NCI-H69 (cell line): ENCODE measurements at places on chromosomes 11 and 22.

DNA sequence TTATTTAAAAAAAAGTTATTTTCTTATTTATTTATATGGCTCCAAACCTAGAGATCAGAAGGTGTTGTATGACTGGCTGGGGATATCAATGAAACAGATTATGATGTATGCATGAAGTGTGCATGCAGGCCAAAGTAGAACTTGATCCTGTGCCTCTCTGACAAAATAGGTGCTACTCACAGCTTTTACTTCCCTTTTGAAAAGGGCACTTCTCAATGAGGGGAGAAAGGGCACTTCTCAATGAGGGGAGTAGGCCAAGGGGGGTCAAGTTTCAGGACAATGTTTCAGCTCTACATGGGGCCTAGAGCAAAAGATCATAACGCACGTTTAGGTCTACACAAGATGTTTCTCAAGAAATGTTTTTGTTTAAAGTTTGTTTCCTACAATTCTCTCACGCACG is 397.5 kb downstream of the ETS1 start:
- DNase-seq: no peak

DNA sequence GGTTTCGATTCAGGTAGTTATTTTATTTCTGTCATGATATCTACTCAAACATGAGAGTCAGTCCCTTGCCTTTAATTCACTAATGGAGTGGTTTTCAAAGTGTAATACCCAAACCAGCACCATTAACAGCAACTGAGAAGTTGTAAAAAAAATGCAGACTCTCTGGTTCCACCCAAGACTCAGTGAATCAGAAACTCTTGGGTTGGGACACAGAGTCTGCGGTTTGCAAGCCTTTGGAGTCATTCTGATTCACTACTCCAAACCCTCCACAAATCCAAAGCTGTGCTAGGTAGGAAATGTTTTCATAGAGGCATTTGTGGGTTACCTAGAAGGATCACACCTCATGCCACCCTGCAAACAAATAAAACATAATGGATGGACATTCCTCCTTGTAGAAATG is 340.1 kb downstream of the NTM start:
- no peak for DNase-seq

DNA sequence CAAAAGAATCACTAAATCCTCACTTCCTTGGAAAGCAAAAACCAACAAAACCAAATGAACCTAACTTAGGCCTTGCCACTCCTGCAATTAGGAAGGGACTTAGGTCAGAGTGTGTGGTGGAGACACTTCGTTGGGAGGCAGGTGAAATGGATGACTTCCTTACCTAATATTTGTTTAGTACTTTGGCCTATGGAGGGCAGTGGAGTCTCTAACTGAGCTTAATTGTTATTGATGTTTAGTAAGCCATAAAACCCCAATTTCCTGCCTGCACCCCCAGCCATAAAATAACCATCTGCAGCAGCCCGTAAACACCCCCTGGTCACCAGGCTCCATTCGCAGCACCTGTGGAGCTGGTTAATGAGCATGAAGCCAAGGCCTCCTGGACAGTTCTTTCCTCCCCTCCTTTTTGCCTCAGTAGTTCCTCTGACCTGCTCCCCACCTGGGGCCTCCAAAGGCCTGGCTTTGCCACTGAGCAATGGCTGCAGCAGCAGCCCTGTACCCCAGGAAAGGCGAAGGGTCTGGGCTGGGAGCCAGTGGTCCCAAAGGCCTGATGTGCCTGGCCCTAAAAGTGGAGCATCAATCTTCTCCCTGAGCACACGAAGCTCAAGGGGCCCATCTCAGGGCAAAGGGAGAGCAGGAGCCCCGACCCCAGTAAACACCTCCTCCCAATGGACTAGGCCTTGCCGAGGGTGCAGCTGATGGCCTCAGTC is 15.6 kb upstream of the SYT13 start:
- peak; percentile 88 for DNase-seq

GRCh38 chr22:22343581-22344296 is 99.2 kb downstream of the VPREB1 start:
- no peak for DNase-seq

DNA sequence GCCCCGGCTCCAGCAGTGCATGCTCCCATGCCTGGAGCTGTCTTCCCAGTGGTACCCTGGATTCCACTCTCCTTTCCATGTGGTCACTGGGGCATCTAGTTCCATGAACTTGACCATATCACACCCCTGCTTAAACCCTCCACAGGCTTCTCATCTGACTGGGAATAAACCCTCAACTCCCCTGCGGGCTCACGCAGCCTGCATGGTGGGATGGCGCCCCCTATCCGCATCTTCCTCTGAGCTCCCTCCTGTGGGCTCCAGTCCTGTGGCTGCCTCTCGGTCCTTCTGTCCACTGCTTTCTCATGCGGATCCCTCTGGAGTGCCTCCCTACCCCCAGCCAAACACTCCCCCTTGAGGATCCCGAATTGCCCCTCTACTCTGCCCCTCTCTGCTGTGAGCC is 41.4 kb upstream of the TTLL12 start:
- DNase-seq: peak; percentile 71

- DNase-seq: no peak
Observed at GRCh38 chr22:47107431-47107830, 345.0 kb downstream of the TBC1D22A start.

GRCh38 chr11:38553148-38553547 is 1955.1 kb upstream of the RAG2 start:
- peak; percentile 87 for DNase-seq

DNA sequence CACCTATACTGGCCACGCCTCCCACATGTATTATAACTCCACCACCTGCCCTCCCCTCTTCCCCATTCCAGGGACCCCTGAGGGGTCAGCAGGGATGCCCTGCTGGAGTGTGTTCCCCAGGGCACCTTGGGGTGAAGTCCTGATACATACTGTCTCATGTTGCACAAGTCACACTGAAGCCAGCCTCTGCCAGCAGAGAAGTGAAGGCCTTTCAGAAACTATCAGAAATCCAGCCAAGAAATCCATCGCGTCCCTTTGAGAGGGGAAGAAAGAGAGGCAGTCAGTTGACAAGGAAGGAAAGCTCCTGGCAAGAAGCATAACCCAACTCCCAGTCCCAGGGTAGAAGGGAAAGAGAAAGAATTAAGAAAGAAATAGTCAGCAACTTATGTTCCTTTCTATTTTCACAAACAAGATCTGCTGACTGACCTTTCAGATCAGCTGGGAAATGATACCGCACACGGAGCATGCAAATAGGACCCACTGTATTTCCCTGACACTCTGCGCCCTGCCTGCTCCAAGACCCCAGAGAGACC is 45.2 kb downstream of the SC5D start:
- DNase-seq: no peak

DNA sequence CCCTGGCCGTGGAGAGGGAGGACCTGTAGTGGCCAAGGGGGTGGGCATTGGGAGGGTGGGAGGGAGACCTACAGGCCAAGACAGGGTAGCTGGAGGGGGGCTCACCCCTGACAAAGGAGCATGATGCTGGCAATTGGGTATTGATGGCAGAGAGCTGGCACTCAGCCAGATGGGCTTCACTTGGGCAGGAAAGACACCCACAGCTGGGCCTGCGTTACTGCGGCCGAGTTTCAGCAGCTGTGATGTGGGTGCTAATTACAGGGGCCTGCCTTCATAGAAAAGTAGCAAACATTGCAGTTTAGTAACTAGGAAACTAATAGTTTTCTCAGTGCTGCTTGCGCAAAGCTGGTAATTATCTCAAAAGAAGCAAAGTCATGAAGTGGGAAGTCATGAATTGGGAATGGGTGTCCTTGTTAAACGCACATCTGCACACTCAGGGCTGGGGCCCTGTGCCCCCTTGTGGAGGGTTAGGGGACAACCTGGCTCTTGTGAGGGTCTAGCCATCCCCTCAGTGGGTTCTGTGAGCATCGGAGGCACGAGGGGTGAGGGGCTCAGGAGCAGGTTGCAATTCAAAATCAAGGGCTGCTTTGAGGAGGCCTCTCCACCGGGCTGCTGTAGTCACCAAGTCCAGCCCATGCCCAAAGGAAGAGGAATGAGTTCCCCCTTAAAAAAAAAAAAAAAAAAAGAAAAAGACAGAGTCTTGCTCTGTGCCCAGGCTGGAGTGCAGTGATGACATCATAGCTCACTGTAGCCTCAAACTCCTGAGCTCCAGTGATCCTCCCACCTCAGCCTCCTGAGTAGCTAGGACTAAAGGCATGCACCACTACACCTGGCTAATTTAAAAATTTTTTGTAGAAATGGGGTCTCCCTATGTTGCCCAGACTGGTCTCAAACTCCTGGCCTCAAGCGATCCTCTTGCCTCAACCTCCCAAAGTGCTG is 24.4 kb upstream of the TXNRD2 start:
- peak; percentile 95 for DNase-seq

DNA sequence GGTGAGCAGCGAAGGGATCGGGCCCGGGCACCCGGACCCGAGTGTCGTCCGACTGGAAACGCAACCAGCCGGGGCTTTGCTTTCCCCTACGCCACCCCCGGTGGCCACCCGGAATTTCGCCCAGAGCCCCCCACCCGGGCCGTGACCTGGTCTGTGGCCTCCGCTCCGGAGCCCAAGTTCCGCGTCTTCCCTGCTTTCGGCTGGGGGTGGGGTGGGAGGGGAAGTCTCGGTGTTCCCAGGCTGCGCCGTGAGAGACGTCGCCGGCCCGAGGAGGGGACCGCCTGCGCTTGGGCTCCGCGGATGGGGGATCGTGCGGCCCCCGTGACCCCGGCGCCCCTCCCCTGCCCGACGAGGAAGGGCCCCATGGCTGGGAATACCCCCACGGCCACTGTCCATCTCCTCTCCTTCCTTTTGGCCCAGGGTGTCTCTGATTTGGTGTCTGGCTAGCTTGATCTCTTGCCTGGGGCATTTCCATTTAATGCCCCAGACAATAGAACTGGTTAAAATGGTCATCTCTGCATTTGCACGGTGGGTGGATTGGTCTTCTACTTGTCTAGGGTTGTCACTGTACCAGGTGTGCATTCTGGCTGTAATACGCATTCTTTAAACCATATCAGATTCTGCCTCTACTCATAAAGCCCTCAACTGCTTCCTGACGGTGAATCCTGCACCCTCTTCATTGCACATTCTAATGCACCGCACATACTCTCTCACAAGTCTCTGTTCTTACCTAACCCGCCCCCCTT is 789 bp downstream of the SIK2 start:
- DNase-seq: peak; percentile 74

- peak; percentile 99 for DNase-seq
Observed at GRCh38 chr11:35787013-35787504, 124.5 kb downstream of the TRIM44 start.

DNA sequence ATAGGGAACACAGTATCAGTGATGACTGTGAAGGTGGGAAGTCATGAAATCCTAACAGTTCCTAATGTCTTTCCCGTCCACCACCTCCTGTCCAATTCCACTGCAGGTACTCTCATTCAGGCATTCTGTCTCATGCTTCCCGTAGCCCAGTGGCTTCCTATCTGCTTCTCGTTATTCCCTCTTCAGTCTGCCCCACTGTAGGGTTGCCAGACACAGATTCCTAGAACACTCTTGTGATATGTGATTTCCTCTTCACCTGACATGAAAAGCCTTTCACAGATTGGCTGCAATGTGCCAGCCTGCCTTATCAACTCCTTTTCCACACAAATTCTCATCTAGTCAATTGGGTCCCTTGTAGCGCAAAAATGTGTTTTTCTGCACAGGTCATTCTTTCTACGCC is 49.0 kb downstream of the C2CD3 start:
- no peak for DNase-seq

GRCh38 chr11:112150517-112150916 is 13.4 kb downstream of the IL18 start:
- no peak for DNase-seq

GRCh38 chr11:104830080-104830479 is 68.2 kb downstream of the CASP12 start:
- DNase-seq: no peak

- peak; percentile 48 for DNase-seq
Observed at GRCh38 chr11:64649291-64649697, 58.3 kb downstream of the SLC22A12 start.

DNA sequence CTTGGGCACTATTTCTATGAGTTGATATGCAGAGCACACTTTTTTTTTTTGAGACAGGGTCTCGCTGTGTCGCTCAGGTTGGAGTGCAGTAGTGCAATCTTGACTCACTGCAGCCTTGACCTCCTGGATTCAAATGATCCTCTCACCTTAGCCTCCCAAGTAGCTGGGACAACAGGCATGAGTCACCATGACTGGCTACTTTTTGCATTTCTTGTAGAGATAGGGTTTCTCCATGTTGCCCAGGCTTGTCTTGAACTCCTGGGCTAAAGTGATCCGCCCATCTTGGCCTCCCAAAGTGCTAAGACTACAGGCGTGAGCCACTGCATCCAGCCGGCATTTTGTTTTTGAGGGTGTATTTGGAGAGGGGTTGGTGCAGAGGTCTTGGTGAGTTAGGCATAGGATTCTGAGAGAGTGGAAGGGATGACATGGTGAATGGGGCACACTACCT is 29.9 kb upstream of the MTCH2 start:
- DNase-seq: no peak

DNA sequence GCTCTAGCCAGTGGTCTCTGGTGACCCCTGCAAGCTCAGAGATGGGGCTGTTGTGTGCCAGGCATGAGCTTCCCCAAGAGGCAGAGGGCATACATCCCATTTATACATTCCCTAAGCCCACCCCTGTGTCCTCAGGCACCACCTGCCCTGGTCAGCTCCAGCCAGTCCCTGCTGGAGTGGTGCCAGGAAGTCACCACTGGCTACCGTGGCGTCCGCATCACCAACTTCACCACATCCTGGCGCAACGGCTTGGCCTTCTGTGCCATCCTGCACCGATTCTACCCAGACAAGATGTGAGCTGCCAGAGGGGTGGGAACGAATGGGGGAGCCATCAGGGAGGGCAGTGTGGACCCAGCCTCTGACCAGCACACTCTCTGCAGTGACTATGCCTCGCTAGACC is 8.3 kb downstream of the EHBP1L1 start:
- no peak for DNase-seq

- DNase-seq: peak; percentile 37
Observed at GRCh38 chr22:46967445-46968358, 205.3 kb downstream of the TBC1D22A start.

- DNase-seq: peak; percentile 88
Observed at GRCh38 chr11:118170882-118171268, 5.6 kb downstream of the SCN2B start.

GRCh38 chr22:50313600-50313999 is 6.2 kb upstream of the PLXNB2 start:
- DNase-seq: no peak

DNA sequence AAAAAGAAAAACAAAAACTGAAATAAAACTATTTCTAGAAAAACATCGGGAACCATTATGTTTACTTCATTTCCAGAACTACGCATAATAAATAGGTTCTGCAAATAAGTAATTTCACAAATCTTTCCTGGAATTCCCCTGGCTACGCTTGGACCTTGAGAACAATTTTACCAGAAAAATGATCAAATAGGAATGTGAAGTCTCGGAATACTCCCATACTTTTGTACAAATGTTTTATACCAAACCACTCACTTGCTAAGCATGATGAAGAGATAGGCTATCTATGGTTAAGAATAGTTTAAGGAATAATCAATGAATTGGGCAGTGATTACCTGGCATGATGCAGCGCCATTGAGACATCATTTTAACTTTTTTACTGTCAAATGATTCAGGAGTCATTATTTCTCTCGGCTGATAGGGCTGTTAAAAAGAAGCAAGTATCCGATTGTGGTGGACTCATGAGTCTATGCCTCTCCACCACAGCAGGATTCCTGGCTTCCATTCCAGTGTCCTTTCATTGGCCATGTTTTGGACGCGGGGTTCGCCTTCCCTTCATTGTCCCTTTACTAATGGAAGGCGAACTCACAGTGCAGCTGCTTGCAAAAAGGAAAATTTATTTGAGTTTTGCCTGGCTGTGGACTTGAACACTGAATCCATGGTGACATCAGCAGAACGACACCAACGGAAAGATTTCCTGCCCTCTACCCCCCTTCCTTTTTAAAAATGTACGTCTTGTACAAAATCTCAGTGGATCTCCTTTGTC is 39.9 kb upstream of the BLID start:
- DNase-seq: peak; percentile 40
